ENCODE measurements at places on chromosomes 1 and 21. TPM values are rescaled to one million over a fixed set of nuclear protein-coding genes. Genes with fewer than 3 reads are reported as not detected.

Gene MRAP
- total RNA-seq = not detected

Gene GBP1
- 46.4 TPM for total RNA-seq

Gene PLXNA2
- 38.3 TPM for total RNA-seq

Gene CENPL
- 6.1 TPM for total RNA-seq

Gene F5
- 0.42 TPM for total RNA-seq

Gene KISS1
- total RNA-seq = not detected

Gene LCE3D
- total RNA-seq = not detected

Gene PDPN
- 20.1 TPM for total RNA-seq

Gene CLEC20A
- not detected for total RNA-seq

Gene CREB3L4
- 6.5 TPM for total RNA-seq

Gene LENEP
- not detected for total RNA-seq

Gene DNASE2B
- not detected for total RNA-seq

Gene PLEKHG5
- total RNA-seq = 8.6 TPM

Gene CYP2J2
- 0.35 TPM for total RNA-seq

Gene TMCC2
- total RNA-seq = 3.1 TPM

Gene HTR6
- not detected for total RNA-seq

Gene SLC50A1
- total RNA-seq = 12.5 TPM

Gene AXDND1
- 0.13 TPM for total RNA-seq

Measured in gastroesophageal sphincter (tissue), 4 donors.